Astrocyte of the spinal cord (primary cell): ENCODE measurements at places on chromosomes 11 and 22.

DNA sequence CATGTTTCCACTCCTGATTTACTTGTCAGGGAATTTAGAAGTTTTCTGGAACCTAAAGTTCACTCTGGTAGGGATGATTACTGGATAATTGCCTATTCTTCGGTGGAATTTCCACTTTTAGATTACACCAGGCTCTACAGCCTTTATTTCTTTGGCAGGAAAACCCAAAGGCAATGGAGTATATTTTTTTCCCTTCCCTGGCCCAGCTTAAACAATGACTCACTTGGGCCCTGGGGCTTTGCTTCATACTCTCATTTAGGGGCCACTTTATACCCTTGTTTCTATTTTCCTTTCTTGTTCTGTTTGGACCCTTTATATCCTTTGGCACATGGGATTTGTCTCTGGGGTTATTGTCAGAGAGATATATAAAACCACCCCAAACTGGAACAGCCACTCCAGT, 114.7 kb downstream of the CSTPP1 start:
- peak; percentile 34 for DNase-seq

DNA sequence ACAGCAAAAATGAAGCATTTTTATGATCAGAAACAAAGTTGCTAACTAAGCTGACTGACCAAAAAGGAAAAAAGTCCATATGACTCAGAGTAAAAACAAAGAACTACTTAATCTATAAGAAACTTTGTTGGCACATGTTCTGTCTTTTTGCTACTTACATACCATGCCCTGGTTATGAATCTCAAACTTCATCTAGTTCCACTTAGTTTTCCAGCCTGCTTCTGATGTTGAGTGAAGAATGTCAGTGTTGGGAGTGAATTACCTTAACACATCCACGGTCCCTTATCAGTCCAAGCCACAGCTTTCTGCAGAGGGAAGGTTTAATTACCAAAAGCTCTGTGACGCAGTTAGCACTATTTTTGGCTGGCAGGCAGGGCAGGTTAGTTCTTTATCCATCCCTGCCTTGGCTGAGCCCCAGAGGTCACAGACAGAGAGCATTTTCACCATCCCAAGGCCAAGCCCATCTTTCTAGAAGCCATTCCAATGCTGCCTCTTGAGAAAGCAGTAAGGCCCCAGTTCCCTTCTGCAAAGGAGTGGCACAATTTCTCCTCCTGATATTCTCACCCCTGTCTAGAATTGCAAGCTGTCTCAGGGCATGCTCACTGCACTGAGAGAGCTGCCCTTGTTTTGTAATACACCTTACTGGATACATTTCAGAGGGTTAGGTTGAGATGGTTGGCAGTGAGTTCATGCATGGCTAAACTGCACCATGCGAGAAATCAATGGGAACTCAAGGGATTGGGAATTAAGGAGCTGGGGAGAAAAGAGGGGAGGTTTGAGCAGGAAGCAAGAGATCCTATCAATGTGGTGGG, 67.1 kb downstream of the SLC1A2 start:
- peak; percentile 75 for DNase-seq

GRCh38 chr22:50167689-50168489, 2.6 kb upstream of the PANX2 start:
- no peak for DNase-seq

- peak; percentile 86 for DNase-seq
These were observed 153.9 kb downstream of the TEAD1 start for GRCh38 chr11:12827929-12828812.

GRCh38 chr11:8002676-8003075, 15.5 kb downstream of the EIF3F start:
- no peak for DNase-seq

- no peak for DNase-seq
These were observed 4.7 kb downstream of the CD5 start for GRCh38 chr11:61106894-61107470.

GRCh38 chr11:10993186-10993585, 135.3 kb upstream of the ZBED5 start:
- DNase-seq = no peak

- peak; percentile 3 for DNase-seq
These were observed 1.6 kb downstream of the MARK2 start for GRCh38 chr11:63840356-63841060.

- DNase-seq = no peak
These were observed 11.5 kb downstream of the GTPBP1 start for GRCh38 chr22:38717244-38717643.

DNA sequence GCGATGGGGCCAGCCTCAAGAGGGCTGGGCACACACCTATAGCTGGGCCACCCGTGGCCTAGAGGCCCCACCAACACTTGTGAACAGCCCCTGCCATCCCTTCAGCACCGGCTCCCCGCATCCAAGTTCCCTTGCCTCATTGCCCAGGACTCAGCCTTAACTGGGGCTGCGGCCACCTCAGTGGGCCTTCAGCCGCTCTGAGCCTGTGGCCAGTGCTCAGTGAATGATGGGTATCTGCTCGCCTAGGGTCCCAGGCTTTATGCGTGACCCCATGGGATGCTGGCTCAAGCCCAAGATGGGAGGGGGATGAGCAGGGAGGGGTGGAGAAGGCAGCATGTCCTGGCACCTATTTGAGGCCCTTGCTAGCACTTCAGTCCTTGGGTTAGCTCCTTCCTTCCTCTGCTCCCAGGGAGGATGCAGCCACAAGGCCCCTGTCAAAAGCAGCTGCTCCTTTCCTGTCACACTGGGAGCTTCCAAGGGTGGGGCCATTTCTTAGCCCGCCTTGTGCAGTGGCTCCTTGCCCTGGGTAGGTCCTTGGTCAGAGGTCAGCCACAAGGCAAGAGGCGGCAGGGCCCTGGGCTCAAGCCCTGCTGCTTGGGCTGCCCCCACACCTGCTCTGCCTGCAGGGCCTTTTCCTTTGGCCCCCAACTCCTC, 31.8 kb downstream of the GNAZ start:
- DNase-seq = no peak

GRCh38 chr11:2268729-2269600, 1.4 kb downstream of the ASCL2 start:
- no peak for DNase-seq

DNA sequence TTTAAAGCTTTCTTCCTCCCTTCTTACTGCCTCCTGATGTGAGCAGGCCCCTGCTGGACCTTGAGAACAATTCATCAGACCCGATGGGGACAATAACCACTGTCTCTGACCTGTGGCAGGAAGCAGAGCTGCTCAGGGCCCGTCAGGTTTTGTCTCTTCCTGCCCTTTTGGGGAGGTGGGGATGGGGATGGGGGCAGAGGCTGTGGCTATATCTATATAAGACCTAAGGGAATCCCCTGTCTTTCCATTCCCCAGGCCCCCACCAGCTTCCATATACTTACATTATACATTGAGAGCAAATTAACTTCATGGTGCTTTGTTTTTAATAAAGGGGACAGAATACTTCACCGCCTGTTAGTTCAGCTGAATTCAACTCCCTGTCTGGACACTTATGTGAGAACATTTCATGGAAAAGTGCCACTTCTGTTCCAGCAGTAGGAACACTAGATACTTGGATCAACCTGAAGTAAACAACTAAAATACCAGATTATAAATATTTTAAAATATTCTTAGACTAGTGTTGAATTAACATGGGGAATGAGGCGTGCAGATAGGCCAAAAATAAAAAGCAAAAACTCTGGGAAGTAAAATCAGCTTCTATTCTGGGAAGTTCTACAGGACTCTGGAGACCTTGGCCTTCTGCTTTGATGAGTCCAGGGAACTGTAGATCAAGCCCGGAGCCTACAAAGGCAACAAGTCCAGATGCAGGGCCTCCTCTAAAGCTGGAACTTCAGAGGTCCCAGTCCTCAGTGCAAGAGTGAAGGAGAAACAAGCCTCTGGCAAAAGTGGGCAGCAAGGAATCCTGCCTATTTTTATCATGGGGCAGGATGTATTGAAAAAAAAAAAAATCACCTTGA, 11.1 kb downstream of the ZP1 start:
- DNase-seq = no peak

GRCh38 chr22:19597399-19597735, 73.2 kb upstream of the CLDN5 start:
- DNase-seq = no peak

DNA sequence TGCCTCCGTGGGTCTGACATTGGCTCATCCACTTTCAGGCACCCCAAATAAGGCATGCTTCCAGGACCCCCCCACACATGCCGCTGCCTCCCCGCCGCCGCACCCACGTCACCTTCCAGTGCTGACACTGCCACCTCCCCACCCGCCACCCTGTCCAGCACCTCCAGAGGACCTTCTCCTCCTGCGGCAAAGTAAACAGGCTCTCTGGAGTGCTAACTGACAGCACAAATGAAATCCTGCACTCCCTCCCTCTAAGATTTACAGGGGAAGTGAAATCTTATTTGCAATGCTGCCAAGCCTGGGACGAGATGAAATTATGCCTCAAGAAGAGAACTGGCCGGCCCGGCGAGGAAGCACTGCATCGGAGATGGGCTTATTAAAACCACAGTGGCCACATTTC, 35.3 kb downstream of the MACROD1 start:
- no peak for DNase-seq

GRCh38 chr11:34309965-34310364, 47.8 kb downstream of the ABTB2 start:
- no peak for DNase-seq

- no peak for DNase-seq
These were observed 139.0 kb downstream of the UVRAG start for GRCh38 chr11:75954039-75954438.

DNA sequence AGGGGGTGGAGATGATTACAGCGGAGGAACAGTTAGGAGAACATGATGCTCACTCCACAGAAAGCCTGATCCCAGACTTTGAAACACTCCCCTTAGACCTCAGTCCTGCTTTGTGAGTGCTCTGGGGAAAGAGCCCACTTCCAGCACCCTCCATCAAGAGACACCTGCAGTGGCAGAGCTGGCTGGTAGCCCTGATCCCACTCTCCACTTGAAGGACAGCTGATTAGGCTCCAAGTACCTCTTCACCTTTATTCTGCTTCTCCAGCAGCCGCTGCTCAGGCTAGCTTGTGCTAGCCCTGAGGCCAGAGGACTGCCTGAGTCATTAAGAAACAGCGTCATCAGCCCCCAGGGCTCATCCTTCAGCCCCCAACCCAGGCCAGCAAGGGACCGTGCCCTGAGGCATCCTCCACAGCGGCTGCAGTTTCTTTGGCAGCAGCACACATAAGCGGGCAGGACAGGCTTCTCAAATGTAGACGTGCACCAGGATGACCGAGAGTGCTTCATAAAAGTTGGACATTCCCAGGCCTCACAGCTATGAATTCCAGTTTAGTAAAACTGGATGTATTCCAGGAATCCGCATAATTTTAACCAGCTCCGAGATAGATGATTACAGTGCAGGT, 146.0 kb upstream of the TBCEL start:
- no peak for DNase-seq

DNA sequence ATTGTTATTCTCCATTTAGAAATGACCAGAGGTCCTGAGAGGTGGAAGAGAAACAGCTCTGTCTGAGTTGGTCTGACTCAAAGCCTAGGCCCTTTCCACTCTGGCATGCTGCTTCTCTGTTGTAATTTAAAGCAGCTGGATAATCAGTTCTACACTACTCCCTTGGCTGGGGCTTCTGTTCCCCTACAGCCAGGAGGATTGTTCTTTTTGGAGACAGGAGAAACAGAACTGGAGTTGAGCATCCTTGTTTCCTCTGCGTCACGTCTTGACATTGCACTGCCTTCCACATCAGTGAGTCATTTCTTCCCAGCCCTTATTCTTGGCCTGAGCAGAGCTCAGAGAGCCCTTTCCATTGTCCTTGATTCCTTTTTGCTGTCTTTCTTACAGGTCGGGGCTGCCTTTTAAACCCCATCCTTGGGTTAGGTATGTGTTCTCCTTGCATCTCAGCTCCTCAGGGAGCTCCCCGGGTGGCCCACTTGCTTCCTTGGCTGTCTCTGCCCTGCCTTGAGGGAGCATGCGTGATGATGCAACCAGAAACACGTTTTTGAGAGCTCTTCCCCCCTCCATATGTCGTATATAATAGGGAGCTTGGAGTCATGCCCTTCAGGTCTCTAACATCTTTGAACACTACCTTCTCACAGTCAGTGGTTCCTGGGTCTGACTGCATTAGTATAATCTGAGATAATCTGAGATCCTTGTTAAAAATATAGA, 35.7 kb downstream of the CYB5R2 start:
- peak; percentile 16 for DNase-seq

DNA sequence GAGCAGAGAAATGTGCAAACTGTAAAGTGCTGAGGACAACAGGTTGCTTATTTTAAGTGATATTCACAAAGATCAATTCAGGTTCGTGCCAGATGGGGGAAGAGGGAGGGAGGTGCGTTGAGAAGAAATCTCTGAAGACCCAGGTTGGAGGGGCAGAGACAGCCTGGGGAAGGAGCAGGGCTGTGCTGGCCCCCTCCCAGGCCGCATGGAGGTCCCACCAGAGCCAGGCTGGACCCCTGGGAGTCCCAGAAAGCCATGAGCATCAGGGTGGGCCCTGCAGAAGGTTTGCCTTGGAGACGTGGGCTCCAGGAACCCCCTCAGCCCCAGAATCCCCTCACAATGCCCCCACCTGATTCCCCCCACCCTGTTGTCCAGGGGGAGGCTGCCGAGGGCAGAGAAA, 47.4 kb downstream of the IGLL1 start:
- no peak for DNase-seq

GRCh38 chr11:134543241-134543640, 131.2 kb upstream of the B3GAT1 start:
- no peak for DNase-seq

DNA sequence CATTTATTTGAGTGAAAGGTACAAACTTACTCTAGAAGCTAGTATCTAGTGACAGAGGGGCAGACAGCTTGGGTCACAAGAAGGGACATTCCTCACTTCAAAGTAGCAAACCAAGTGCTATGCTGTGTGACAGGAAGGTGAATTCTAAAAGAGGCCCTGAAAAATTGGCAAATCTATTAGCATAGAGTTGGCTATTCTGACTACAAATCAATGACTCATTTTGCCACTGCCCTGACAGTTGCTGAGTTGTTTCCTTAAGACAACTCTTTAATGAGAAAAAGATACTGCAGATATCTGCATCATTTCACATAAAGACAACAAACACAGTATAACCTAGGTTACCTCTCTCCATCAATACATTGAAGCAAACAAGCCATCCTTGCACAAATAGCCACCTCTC, 524.0 kb upstream of the LRRC4C start:
- DNase-seq = no peak

DNA sequence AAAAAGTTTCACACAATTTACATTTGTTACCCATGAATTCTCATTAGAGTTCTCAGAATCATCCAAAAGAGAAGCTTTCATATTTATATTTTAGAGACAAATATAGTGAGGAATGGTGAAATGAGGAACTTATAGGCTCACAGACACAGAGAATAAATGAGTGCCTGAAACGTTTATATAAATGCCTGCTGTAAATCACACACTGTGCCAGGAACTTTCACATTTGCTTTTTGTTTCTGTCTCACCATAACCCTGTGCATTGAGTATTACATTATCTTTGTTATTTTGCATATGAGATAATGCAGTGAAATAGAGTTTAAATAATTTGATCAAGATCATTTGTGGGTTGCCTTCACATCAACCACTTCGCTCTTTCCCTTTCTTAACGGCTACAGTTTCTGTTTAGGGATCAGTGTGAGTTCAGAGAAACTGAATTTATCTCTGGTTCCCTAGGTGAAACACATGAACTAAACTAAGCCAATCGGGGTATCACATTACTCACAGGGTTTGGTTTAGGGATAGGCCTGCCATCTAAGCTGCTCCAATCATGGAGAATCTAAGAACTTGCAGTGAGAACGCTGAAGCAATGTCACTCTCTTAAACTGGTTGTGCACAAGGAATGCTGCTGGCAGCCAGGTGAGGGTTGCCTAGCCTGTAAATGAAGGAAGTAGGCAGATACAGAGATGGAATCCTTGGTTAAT, 1339.2 kb upstream of the TENM4 start:
- DNase-seq = no peak
